ENCODE measurements at places on chromosomes 2 and 18.
A peak's percentile ranks its signal among the peaks of the same experiment; 100 is the strongest.

- no peak for DNase-seq
These were observed 275.9 kb downstream of the TMX3 start for GRCh38 chr18:68438983-68439382.

GRCh38 chr2:10499911-10500521 is 51.9 kb upstream of the ODC1 start:
- no peak for DNase-seq

- peak; percentile 73 for DNase-seq
These were observed at the start of gene DLGAP1 for GRCh38 chr18:4455113-4455811. Gene DLGAP1, minus strand, starts transcription at chr18:4455307.

DNA sequence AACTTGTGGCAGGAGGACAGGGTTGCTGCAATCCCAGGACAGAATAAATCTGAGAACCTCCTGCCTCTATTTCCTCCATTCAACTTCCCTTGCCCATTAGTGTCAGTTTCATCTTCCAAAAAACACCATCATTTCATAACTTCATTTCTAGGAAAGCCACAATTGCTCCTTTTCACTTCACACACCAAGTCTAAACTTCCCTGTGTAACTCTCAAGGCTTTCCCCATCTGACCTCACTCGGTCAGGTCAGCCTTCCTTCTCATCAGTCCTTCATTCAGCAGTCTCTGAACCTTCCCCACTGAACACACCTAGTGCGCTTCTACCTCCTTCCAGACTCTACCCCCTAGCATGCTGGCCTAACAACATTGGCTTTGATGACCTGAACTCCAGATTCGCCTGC is 35.8 kb downstream of the TCF7L1 start:
- DNase-seq, result no peak

DNA sequence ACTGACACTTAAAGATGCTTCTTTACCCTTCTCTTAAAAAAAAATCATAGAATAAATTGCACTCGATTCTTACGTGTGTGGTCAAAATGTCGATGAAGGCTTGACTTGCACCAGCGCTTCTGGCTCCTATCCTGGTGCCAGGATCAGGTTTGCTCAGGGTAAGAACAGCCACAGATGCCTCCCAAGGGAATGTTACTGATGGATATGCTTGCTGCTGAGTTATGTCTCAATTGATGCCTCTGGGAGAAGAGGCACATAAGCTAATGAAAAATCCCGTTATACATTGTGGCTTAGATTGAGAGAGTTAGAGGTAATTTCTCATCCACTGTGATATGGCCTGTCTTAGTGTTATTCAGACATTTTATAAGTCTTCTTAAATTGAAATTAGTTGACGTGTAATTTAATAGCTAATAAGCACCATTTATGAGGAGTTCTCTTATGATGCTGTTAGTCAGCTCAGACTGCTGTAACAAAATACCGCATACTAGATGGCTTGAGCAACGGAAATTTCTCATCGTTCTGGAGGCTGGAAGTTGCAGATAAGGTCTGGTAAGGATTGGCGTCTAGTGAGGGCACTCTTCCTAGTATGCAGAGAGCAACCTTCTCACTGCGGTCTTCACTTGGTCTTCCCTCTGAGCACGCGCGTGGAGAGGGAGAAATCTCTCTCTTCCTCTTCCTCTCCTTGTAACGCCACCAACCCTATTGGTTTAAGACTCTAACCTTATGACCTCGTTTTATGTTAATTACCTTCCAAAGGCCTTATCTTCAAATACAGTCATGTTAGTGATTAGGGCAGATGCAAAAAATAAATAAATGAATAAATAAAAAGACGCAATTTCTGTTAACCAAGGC is 116.6 kb upstream of the NOSTRIN start:
- DNase-seq, result no peak

DNA sequence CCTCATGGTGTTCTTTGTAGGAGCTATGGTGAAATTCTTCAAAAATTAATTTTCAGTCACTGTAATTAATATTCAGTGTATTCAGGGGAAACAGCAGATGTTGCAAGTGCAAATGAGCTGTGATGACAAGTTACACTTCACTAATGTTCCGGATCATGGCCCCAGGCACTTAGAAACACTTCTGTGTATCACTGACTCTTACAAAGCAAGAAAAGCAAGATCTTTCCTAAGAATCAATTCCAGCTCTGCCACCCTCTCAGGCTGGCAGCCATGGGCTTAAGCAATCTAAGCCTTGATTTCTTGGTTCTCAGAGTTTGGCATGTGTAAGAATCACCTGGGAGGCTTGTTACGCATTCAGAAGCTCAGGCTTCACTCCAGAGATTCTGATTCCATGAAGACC is 78.0 kb downstream of the MARCHF4 start:
- DNase-seq, result peak; percentile 61

All from NCI-H446 treated with DMSO at 0.1 percent for 48 hours (cell line).